Uterus (tissue), 4 donors: ENCODE measurements at places on chromosomes 5 and 9. TPM values are rescaled to one million over a fixed set of nuclear protein-coding genes. Genes with fewer than 3 reads are reported as not detected.

DNA sequence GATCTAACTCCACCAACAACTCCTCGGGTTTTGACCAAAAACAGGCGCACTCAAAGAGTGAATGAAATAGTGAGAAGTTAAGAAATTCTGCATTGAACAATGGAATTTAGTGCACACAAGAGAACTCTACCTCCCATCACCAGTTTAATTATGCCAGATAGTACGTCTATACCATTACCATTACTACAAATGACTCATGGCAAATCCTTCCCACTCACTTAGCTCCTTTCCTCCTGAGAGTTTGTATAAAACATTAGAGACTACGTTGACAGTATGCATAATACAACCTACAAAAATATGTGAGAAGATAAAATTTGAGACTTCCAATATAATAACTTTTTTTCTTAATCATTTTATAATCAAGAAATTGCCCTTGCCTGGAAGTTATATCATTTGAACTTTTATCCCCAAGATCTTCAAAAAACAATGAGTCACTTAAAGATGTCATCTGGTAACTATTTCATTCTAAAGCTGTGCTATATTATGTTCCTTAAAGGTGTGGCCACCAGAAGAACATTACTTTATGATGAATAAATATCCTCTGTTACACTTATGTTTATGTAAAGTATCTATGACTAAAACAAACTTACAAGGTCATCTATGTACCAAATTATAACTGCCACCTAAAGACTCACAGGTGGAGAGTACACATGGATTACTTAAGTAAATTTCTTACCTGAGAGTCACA is 297.9 kb upstream of the PTGER4 start:
- no peaks in the 10 kb centered on the region for H3K4me1 ChIP-seq
- no peaks in the 10 kb centered on the region for H3K27me3 ChIP-seq
- no peak for DNase-seq
- H3K36me3 ChIP-seq = no peaks in the 10 kb centered on the region
- H3K4me3 ChIP-seq = no peak overlapping the region

DNA sequence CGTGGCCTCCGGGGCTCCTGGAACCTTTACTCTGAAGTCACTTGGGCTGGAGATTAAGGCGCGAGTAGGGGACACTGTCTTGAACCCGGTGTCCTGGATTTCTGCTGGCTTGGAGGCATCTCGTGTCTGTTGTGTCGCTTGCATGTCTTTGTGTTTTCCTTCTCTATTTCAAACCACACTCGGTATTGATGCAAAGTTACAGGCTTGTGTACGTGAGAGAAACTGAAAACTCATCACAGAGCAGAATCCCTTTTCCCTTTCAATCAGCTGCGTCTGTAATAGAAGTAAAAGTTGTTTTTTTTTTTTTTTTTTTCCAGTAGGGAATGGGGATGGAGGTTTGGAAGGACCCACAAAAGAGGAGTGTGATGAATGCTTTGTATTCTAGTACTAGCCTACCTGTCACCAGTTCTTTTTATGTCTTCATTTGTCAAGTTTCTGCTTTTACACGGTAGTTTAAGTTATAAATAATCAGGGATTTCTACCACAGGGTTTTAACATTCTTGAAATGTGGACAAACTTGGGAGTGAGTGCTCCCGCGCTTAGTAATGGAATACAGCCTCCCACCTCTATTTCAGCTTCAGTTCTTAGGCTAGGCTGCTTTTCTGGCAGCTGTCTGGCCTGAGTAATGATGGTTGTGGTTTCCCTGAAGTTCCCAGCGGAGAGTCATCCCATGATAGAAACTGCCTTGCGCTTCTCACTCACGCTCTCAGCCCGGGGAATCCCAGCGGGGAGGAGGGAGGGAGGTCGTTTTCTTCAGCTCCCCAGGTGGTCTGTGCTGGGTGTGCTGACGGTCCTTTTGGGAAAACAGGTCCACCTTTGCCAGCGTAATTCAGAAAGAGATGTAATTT is 763 bp downstream of the TJP2 start:
- peak overlapping the region; percentile 48 for H3K4me3 ChIP-seq
- H3K36me3 ChIP-seq = no peaks in the 10 kb centered on the region
- peak; percentile 71 for DNase-seq
- no peaks in the 10 kb centered on the region for H3K4me1 ChIP-seq
- no peaks in the 10 kb centered on the region for H3K27me3 ChIP-seq

GRCh38 chr5:76715736-76716455 is at the start of gene F2R:
Gene F2R (plus strand): TSS chr5:76716126. CDS start chr5:76716308, 182 bp downstream.
- H3K36me3 ChIP-seq = no peaks in the 10 kb centered on the region
- H3K4me3 ChIP-seq = peak within 1 kb of the TSS; percentile 66
- H3K4me1 ChIP-seq = no peaks in the 10 kb centered on the region
- no peak for DNase-seq
- H3K27me3 ChIP-seq = no peaks in the 10 kb centered on the region
- peak within 1 kb of the TSS; percentile 74 for H3K27ac ChIP-seq

- H3K36me3 ChIP-seq = no peaks in the 10 kb centered on the region
- no peaks in the 10 kb centered on the region for H3K27me3 ChIP-seq
- no peak overlapping the region for H3K4me3 ChIP-seq
- H3K4me1 ChIP-seq = peaks cover 9% of the 10 kb centered on the region
- DNase-seq = no peak
Observed at GRCh38 chr9:70081120-70081495, 37.5 kb downstream of the MAMDC2 start.

Gene GRM6
- not detected for total RNA-seq

- H3K36me3 ChIP-seq = no peaks in the 10 kb centered on the region
- H3K27ac ChIP-seq = peak within 1 kb of the TSS; percentile 87
- no peaks in the 10 kb centered on the region for H3K4me1 ChIP-seq
- H3K4me3 ChIP-seq = peak within 1 kb of the TSS; percentile 49
- H3K27me3 ChIP-seq = no peaks in the 10 kb centered on the region
- DNase-seq = peak; percentile 86
Observed at GRCh38 chr9:5450359-5451091, at the start of gene CD274. Gene CD274 (plus strand): TSS chr9:5450542. CDS start chr9:5456114, 5,572 bp downstream.

DNA sequence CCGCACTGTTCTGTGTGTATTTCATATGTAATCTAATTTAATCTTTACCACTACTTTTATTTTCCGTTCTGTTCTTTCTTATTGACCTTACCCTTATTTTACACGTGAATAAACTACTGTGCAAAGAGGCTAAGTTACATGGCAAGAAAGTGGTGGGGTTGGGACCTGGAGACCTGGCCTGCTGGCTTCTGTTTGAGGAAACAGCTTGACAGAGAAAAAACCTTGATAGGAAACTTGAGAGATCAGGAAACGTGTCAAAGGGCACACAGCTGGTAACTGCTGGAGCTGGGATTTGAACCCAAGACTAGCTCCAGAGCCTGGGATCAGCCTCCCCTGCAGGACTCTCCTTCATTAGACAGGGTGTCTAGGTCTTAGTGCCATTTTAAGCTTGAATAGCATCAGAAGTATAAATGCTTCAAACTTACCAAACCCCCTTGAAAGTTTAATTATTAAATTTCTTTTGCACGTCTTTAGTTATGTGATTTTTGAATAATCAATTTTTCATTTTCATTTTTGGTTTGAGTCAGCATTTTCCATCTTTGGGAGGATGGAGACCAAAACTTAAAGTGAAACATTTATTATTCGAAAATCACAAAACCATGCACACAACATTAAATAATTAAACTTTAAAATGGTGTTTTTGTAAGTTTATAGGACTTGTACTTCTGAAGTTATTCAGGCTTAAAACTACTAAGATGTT is 129.5 kb downstream of the RGS3 start:
- H3K27ac ChIP-seq = peak overlapping the region; percentile 72
- H3K4me3 ChIP-seq = peak overlapping the region; percentile 46
- peaks cover 5% of the 10 kb centered on the region for H3K4me1 ChIP-seq
- no peak for DNase-seq
- H3K27me3 ChIP-seq = no peaks in the 10 kb centered on the region

- no peaks in the 10 kb centered on the region for H3K36me3 ChIP-seq
- H3K27me3 ChIP-seq = no peaks in the 10 kb centered on the region
Observed at GRCh38 chr5:112656451-112656850, 81.2 kb upstream of the APC start.

GRCh38 chr9:137919649-137920141 is 42.1 kb downstream of the CACNA1B start:
- no peaks in the 10 kb centered on the region for H3K36me3 ChIP-seq
- H3K4me1 ChIP-seq = no peaks in the 10 kb centered on the region
- no peak for DNase-seq
- H3K4me3 ChIP-seq = no peak overlapping the region

Gene WNT8A
- total RNA-seq = not detected

DNA sequence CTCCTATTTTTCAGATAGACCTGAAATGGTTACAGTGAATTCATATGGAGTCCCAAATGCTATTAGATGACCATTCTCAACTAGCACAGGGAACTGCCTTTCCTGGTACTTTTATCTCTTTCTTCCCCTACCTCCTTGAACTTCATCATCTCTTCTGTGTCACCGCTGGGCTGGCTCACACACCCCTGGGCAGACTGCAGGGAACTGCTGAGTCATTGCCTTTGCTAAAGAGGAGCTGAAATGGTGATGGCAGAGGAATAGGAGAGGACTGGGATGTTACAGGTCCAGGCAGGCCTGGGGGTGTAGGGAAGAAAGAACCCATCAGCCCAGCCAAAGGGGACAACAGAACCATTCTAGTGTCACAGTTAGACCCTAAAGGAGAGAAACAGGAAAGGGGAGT is 322.3 kb downstream of the ASTN2 start:
- no peaks in the 10 kb centered on the region for H3K27me3 ChIP-seq
- H3K36me3 ChIP-seq = no peaks in the 10 kb centered on the region
- no peak overlapping the region for H3K4me3 ChIP-seq
- no peak overlapping the region for H3K27ac ChIP-seq
- peaks cover 6% of the 10 kb centered on the region for H3K4me1 ChIP-seq
- no peak for DNase-seq

Gene PLPP7
- total RNA-seq = 7.4 TPM

- no peak for DNase-seq
- H3K4me3 ChIP-seq = no peak overlapping the region
- H3K36me3 ChIP-seq = no peaks in the 10 kb centered on the region
Observed at GRCh38 chr9:97866848-97867247, 13.8 kb downstream of the FOXE1 start.

Gene SPINK7
- total RNA-seq = not detected

DNA sequence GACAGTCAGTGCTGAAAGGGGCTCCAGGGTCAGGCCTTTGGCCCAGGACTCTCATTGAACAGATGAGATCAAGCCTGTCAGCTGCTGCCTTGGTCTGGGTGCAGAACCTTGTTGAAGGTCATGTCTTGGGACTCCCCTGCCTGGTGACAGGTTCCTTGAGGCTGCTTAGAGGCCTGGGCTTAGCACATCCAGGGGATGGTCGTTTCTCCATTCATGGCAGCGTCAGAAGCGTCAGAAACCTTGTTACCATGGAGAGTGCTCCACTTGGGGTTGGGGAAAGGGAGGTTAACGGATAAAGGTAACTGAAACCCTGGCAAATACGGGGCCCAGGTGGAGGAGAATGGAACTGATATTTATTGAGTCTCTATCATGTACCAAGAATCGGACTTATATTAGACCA is 8.8 kb downstream of the ARPC5L start:
- no peak for DNase-seq
- H3K36me3 ChIP-seq = no peaks in the 10 kb centered on the region
- peak overlapping the region; percentile 91 for H3K4me3 ChIP-seq
- H3K4me1 ChIP-seq = peaks cover 13% of the 10 kb centered on the region
